ENCODE measurements at places on chromosomes 3 and 15. TPM values are rescaled to one million over a fixed set of nuclear protein-coding genes. Genes with fewer than 3 reads are reported as not detected.
A peak's percentile ranks its signal among the peaks of the same experiment; 100 is the strongest.

The ARHGEF26 gene
- total RNA-seq: 9.0 TPM

DNA sequence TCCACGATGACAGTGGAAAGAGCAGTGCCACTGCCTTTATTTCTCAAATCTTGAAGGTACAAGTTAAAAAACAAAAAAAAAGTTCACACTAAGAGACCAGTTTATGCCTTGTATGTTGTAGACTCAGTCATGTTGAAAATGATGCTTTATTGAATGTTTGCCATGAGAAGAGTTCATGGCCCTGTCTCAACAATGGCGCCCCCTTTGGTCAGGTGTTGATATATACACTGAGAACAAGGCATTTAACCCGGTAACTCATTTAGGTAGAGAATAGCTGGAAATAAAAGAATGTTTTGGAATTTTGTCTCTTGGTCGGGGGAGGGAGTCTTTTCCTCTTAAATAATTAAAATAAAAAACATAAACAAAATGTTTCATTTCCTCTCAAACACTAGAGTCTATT is 145.6 kb upstream of the SLC2A2 start:
- no peak for DNase-seq

The ABTB1 gene
- 4.7 TPM for total RNA-seq

DNA sequence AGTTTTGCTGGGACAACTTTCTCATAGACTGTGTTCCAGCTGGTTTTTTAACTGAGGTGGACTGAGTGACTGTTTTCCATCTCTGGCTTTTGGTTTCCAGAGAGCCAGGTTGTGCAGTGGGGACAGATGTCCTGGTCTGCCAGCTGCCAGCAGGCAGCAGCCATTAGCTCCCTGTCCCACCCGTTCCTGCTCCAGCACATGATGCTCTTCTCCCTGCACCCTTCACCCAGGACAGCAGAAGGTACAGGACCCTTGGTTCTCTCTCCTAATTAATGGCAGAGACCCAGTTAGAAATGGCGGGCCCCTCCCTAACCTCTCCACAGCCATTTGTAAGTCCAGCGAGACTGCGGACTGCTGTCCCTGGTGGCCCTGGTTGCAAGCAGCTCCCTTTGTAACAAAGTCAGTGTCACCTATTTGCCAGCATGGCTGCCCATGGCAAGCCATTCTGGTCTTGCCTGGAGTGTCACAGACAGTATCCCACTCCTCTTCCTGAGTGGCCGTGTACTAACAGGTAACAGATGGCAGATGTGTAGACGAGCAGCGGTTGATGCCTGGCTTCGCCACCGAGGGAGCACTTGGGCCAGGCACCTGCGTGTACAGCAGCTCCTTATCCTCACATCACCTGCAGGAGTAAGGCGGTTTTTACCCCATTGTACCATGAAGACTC is 148.3 kb downstream of the DNAJB8 start:
- no peak for DNase-seq

The GOLGA8S gene
- not detected for total RNA-seq

The COL6A5 gene
- under 0.01 TPM for total RNA-seq

- no peak for DNase-seq
Measured at GRCh38 chr15:67319961-67320360, 65.4 kb downstream of the IQCH start.

The SERPINI2 gene
- 2.0 TPM for total RNA-seq

GRCh38 chr3:135771760-135772159 is 193.8 kb upstream of the PPP2R3A start:
- DNase-seq: no peak

- DNase-seq: no peak
Measured at GRCh38 chr3:30604093-30604492, 2.3 kb upstream of the TGFBR2 start.

The GUCA1C gene
- not detected for total RNA-seq

The GADL1 gene
- 0.47 TPM for total RNA-seq

GRCh38 chr15:92069308-92070250 is 216.1 kb downstream of the SLCO3A1 start:
- peak; percentile 20 for DNase-seq

The PRR20G gene
- not detected for total RNA-seq

DNA sequence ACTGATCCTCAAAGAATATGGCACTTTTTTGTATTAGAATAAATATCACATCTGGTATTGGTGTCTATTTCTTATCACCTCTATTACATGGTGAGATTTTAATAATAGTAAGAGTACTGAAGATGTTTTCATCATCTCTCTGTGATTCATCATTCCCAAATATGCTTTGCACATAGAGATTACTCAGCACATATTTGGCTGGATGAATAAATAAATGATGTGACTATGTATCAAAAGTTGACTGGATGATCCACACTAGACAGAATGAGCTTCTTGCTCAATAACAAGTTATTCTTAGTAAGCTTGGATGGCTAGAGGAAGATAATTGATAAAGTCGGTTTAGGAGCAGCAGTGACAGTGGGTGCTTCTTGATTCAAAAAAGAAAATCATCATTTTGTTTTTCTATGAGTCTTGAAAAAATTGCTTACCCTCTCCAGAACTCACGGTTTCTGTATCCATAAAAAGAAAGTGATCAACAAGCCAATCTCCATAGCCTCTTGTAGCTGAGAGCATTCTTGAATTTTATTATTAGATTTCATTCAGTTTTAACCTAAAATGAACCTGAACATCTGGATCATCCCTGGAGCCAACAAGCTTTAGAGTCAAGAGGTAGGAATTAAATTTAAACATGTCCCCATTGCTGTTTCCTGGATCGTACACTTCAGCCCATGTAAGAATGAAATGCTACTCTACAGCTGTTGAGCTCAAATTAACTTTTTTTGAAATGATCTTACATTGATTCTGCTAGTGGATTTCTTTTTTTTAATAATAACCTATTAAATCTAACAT is 104.8 kb upstream of the OSTN start:
- no peak for DNase-seq

The ADAMTSL3 gene
- 20.6 TPM for total RNA-seq

The CEP19 gene
- 8.0 TPM for total RNA-seq

The SMC4 gene
- 52.4 TPM for total RNA-seq

GRCh38 chr15:88498996-88499395 is 31.5 kb downstream of the MRPS11 start:
- no peak for DNase-seq

- no peak for DNase-seq
Measured at GRCh38 chr3:18840535-18841137, 307.7 kb upstream of the KCNH8 start.

GRCh38 chr3:60274646-60275045 is 976.6 kb downstream of the FHIT start:
- no peak for DNase-seq

- no peak for DNase-seq
Measured at GRCh38 chr3:39124876-39125840, 17.7 kb downstream of the TTC21A start.

- DNase-seq: no peak
Measured at GRCh38 chr3:81841540-81841939, 80.1 kb upstream of the GBE1 start.

The CELSR3 gene
- 34.5 TPM for total RNA-seq

DNA sequence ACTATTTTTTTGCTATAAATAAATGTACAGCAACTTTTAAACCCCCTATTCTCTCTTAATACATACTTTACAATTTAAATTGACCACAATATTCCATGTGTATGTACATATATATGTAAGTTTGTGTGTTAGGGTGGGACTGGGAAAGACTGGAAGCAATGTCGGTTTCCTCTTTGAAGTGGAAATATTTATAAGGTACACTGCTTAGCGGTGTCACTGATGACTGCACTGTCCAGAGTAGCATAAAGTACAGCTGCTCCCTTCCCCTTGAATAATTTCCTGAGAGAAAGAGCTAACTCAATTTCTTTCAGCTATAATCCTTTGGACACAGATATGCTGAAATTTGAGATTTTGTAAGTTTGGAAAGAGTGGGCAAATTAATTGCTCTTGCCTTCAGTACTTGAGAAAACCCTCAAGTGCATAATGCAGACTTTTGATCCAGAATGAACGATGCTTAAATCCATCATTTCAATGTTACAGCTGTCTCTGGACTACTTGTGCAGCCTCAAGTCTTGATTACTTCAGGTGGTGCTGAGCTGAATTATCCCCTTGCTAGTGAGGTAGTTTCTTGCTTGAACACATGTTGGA is 267.0 kb upstream of the CFAP20DC start:
- no peak for DNase-seq

DNA sequence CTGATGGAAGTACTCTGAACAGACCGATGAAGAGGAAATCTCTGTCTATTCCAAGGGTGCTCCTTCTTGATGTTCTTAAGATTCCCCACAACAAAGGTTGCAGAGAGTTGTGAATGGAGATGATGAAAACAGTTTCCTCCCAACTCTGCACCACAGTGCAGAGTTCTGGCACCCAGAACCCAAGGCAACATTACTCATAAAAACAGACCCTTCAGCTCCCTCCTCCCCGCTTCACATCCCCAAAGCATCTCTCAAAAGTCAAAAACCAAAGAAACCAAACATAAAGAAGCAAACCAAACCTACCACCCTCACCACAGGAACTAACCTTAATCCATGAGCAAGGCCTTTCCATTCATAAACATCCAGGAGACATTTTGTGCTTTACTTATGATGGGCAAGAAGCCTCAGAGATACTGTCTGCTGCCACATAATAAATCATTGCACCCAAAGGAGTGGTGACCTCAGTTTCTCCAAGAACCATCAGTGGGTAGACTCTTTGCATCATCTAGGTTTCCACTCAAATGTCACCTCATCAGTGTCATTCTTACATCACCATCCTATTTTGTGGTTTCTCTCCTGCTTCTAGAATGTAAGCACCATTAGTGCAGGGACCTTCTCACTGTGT is 13.2 kb downstream of the PCOLCE2 start:
- DNase-seq: no peak

DNA sequence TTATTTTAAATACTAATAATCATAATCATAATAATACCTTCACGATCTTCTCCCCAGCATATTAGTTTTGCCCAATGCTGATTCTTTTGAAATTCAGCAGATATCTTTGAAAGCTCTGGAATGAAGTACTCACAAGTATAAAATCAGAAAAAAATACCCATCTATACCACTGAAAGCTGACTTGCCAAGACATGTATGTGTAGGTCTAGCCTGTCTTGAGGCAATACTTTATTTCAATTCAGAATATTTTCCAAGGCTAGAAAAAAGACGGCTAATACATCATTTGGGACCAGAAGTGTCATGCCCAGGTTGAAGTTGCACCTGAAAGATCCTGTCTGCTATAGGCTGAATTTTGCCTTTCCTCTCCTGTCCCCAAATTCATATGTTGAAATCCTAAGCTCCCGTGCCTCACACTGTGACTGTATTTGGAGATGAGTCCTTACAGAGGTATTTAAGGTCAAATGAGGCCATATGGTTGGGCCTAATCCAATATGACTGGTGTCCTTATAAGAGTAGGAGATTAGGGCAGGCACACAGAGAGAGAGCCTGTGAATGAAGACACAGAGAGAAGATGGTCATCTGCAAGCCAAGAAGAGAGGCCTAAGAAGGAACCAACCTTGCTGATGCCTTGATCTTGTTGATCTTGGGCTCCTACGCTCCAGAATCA is 255.9 kb upstream of the CMC1 start:
- DNase-seq: no peak

GRCh38 chr15:48144889-48145288 is 24.1 kb downstream of the SLC24A5 start:
- DNase-seq: no peak

The CYP19A1 gene
- 0.94 TPM for total RNA-seq
